ENCODE measurements at places on chromosomes 3 and 15.

GRCh38 chr3:142716102-142716501 is 7.7 kb upstream of the TRPC1 start:
- no peak for DNase-seq

DNA sequence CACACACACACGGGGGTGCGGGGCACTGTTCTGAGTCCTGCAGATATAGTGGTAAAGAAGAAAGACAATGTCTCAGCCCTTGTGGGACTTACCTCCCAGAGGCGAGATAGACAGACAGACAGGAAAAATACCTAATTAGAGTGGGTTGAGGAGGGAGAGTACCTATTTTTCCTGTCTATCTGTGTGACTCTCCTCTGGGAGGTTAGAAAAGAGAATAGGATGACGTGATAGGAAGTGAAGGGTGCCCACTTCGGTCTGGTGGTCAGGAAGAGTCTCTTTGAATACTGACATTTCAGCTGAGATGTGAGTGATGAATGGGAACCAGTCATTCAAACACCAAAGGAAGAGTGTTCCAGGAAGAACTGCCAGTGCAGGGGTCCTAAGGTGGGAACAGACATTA is 4.1 kb upstream of the APOD start:
- DNase-seq: no peak

- DNase-seq: no peak
Observed at GRCh38 chr3:197205675-197206074, 92.7 kb downstream of the DLG1 start.

GRCh38 chr3:195542316-195542697 is 818 bp downstream of the PPP1R2 start:
- no peak for DNase-seq

DNA sequence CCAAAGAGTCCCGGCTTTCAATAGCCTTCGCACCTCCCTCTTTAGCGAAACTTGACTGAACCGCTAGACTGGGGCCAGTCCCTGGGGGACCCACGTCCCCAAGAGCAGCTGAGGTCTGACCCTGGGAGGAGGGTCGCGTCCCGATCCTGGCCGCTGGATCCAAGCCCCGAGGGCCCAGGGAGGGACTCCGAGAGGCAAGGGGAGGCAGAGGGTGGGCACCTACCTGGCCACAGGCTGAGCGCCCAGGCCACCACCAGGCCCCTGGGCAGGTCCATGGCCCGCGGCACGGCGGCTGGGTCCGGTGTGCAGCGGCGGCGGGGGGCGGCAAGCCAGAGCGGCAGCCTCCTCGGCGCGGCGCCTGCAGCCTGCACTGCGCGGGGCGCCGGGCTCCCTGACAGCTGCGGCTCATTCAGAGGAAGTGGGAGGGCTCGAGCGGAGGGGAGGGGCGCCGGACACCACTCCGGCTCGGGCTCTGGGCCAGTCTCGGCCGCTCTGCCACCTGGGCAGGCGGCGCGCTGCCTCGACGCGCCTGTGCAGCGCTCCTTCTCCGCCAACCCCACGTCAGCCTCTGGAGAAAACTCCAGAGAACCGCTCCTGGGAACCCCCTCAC is at the start of gene ITGA11:
Gene ITGA11 (minus strand): TSS at position 372 of the 610 bp plus-strand sequence. CDS start 97 bp downstream, at position 275.
- no peak for DNase-seq

DNA sequence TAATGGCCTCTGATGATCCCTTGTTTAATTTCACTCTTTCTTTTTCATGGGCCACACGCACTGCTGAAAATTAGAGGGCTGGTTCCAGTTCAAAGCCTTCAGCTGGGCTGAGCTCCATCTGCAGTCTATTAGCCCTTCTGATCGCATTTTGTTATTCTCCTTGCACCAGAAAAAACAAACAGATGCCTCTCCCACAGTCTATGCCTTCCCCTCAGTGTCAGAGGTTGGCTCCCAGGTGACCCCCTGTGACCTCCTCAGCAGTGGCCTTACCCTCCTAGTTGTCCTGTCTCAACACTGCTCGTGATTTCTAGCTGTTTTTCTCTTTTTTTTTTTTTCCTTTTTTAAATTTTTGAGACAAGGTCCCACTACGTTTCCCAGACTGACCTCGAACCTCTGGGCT is 77.1 kb upstream of the PRTG start:
- no peak for DNase-seq

GRCh38 chr3:15154326-15154725 is 51.7 kb upstream of the CAPN7 start:
- no peak for DNase-seq

DNA sequence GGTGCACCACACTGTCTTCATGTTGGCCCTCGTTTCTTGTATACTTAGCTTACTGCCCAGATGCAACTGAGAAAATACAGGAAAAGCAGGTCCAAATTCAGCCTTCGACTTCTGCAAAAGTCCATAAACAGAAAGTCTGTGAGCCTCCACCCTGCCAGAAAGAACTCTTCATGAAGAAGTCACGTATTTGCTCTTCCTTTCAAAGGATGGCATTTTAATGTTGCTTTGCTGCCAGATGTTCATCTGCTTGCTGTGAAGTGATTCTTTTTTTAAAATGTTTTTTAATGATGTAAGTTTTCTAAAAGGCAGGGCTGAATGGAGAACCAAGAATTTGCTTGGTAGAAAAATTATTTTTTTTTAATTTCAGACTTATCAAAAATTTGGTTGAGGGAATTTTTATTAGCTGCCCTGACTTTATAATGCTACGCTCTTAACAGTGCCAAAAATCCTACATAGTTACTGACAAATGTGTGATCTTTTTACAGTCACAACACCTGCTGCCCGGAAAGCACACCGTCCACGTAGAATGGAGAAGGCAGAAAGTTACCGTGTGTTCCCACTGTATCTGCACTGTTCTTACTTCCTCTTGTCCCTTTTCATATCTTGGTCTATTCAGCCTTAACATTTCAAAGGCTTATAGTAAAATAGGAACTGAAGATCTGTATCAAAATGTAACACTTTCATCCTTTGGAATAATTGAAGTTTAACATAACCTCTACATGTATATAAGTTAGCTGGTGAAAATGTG is 136.3 kb downstream of the LRRC28 start:
- no peak for DNase-seq

GRCh38 chr15:63502843-63503738 is 1.3 kb upstream of the USP3 start:
- DNase-seq: peak; percentile 34

DNA sequence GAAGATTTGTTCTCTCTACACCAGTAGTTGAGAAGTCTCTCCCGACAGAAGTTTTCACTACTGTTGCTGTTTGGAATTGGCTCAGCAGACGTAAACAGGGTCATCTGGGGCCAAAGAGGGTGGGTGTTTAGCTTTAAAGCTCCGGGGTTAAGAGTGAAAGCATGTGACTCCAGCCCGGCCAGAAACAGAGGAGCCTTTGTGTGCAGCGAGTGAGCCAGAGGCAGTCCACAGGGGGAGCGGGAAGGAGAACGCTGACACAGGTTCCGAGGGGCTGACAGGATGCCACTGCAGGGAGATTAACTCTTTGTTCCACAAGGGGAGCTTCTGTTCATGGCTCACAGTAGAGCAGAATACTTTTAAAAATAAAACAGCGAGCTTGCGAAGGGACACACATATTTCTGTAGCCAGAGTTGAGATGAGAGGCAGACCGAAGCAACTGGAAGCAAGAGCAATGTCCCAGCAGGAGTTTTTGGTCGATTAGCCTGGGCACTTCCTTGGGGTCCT is 26.9 kb downstream of the BMF start:
- no peak for DNase-seq

- no peak for DNase-seq
Observed at GRCh38 chr15:39665629-39666250, 84.9 kb downstream of the THBS1 start.

- DNase-seq: no peak
Observed at GRCh38 chr15:82698711-82699345, 10.8 kb downstream of the AP3B2 start.

GRCh38 chr15:74121858-74122257 is 8.5 kb upstream of the ISLR2 start:
- DNase-seq: no peak

DNA sequence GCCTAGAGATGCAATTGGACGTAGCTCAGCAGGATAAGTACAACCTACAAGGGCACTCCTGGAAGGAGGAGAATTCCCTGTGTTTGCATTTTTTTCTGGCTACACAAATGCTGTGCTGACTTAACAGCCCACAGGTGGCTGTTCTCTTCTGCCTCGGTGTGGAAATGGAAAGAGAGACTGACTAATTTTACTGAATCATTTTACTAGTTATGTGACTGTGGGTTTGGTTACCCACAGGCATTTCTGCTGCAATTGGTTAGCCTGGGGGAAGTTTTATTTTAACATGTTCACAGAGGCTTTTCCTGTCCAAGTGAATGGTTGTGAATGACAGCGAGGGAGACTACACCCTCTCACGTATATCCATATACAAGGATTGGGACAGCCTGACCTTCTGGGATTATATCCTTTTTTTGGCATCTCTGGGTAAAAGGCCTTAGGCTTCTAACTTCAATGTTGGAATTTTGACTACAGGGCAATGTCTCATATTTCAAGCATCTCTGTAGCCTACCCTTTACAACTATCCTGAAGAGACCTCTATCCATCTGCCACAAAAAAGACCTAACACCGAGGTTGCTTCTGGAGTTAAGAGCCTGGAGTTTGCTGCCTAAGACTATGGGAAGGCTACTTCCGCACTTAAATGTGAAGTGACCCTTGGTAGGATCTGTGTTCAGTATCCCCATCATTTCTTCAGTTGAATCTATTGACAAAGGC is 67.2 kb upstream of the TP63 start:
- DNase-seq: no peak

DNA sequence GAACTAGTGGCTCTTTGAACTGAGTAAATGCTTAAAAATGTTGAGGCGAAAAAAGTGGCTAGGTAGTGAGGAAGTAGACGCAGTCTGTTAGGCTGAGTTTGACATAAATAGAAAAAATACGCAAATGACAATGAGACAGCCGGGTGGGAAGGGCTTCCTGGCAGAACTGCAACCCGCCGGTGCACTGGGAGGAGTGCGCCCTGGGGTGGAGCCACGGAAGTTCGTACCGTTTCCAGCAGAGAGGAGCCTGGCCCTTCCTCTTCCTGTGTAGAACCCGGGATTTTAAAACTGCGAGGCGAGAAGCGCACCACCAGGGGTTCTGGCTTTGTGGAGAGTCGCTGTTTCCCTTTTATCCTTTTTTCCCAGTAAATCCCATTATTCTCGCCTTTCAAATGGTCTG is 602.6 kb downstream of the PYDC2 start:
- no peak for DNase-seq

DNA sequence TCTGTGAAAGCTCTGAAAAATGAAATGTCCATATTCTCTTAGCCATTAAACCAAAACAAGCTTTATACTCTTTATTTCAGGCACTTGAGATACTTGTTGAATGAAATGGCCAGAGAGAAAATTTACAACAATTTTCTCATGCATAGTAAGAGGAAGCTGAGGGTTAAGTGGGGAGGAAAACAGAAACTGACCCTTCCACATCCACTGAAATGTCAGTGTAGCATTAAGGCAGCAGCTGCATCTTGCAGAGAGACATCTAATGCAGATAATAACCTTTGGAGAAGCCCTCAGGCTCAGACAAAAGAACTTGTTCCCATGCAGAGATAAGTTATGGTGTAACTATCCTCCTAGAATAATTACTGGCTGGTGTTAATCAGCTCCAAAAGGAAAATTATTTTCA is 34.0 kb downstream of the ZDHHC23 start:
- no peak for DNase-seq

DNA sequence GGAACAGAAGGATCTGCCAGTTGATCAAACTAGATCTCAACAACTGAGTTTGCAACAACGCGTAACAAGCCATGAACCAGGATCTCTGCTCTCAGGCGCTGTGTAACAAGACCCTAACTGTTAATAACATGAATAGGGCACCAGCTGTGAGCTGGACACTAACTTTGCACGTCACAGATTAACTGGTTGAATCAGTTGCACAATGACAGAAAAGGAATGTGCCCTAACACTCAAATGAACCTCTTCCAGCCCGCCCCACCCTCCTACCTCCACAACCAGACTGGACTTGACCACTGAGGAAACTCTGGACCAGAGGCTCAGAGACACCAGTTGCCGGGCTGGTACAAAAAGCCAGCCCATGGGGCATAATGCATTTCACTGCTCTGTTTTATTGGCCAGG is 34.3 kb downstream of the MCF2L2 start:
- no peak for DNase-seq

- DNase-seq: no peak
Observed at GRCh38 chr15:99429681-99430081, 136.1 kb upstream of the MEF2A start.

GRCh38 chr3:131541288-131541687 is 38.5 kb upstream of the MRPL3 start:
- no peak for DNase-seq

DNA sequence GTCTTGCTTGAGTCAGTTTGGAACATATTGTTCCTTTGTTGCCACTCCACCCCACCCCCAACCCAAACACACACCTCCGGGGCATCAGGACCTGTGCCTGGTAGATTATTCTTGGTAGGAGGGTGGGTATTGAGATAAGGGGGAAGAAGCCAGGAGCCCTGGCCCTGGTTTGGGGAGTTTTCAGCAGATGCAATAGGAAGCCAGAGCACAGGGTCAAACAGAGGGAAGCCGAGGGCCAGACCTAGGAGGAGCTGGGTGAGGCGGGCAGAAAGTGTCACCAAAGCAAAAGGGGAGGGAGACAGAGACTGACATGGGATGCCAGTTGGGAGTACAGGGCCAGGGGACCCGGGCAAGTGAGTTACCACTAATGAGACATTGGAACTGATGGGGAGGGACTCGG is 163.1 kb downstream of the RPLP1 start:
- DNase-seq: no peak

DNA sequence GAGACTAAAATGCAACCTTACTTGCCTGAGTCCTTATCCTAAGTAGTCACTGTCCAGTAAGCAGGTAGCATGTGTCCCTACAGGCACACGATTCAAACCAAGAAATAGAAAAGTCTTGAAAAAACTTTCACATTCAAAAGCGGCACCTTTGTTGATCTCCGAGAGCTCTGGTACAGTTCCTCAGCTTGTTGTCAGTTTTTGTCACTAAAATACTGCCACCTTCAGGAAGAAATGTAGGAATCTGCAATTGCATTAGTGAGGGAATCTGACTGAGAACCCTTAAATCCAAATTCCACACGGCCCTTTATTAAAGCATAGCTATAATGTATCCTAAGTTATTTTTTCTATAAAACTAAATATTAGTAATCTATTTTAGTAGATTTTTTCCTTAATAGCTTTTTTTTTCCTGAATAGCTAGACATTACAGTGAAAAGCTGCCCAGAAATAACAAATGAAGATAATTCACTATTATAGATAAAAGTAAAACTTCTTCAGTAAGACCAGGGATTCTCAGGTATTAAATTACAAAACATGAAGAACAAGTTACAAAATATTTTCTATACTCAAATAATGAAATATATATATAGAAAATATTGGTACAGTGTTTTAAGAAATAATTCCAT is 44.0 kb downstream of the CCDC54 start:
- no peak for DNase-seq

- DNase-seq: no peak
Observed at GRCh38 chr15:96160800-96161199, 169.7 kb upstream of the NR2F2 start.

Measured in stimulated activated CD4-positive, alpha-beta T cell treated with anti-CD3 and anti-CD28 coated beads, Interleukin-1b, Interleukin-23, amount 100 ng/mL, for 1 hour (primary cell).